Fibroblast of skin of left biceps (primary cell): ENCODE measurements at places on chromosomes 13 and 19.

GRCh38 chr13:34431827-34432581 lies 510.1 kb upstream of the NBEA start:
- DNase-seq, result no peak

DNA sequence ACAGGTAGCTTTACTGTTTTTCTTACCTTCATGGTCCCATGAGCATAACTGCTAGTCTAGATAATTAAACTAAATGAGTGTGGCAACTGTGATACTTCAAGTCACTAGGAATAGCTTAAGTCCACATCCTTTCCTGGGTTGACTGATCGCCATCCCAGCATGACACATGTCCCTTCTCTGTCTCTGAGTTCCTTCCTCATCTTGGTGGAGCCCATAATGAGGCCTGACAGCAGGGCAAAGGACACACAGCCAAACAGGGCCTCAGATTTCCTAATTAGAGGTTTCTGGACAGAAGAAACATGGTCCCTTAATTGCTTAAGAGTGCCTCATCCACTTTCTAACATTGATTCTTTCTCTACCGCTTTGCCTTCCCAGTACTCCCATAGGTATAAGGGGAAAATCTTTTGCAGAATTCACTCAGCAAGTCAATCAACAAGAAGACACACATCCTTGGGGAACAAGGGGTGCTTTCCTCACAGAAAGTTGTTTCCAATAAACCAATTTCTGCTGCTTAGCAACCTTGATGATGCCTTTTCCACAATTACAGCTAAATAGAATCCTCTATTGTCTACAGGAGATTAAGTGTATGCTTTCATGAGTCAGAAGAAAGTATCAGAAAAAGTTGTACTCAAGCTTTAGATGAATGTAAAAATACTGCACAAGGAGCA lies 208.3 kb upstream of the SERP2 start:
- DNase-seq, result no peak

- peak; percentile 79 for DNase-seq
Measured at GRCh38 chr13:109146912-109147647, 517.7 kb downstream of the MYO16 start.

DNA sequence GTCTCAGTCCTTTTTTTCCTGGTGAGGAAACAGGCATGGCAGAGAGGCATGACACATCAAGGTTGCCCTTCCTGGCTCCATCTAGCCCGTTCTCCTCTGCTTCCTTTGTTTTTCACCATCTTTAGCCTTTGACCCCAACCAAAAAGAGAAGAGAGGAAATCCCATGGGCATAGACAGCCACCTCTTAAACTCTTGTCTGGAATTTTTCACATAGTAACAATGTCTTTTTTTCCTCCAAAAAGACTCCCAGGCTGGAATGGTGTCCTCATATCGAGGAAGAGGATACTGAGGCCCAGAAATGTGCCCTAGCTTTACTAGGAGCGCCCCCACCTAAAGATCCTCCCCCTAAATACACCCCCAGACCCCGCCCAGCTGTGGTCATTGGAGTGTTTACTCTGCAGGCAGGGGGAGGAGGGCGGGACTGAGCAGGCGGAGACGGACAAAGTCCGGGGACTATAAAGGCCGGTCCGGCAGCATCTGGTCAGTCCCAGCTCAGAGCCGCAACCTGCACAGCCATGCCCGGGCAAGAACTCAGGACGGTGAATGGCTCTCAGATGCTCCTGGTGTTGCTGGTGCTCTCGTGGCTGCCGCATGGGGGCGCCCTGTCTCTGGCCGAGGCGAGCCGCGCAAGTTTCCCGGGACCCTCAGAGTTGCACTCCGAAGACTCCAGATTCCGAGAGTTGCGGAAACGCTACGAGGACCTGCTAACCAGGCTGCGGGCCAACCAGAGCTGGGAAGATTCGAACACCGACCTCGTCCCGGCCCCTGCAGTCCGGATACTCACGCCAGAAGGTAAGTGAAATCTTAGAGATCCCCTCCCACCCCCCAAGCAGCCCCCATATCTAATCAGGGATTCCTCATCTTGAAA lies at the start of gene GDF15:
TSS of gene GDF15 (plus strand) at position 484 of the 868 bp plus-strand sequence. CDS start at position 516, 32 bp downstream.
- no peak for DNase-seq

DNA sequence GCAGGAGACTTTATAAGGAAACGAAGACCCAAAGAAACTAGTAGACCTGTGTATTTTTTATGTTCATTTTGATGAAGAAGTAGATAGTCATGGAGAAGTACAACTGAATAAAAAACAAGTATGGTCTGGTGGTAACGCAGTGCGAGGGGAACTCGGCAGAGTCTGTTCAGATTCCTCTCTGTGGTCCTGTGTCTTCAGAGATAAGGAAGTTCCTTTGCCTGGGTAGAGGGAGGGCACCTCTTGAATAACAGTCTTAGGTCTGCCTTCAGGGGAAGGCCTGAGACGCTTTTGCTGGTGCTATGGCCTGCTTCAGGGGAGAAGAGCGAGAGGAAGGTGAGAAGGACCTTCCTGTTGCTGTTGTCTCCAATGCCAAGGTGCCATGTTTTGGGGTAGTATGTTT lies 25.9 kb upstream of the SLC46A3 start:
- DNase-seq, result no peak

DNA sequence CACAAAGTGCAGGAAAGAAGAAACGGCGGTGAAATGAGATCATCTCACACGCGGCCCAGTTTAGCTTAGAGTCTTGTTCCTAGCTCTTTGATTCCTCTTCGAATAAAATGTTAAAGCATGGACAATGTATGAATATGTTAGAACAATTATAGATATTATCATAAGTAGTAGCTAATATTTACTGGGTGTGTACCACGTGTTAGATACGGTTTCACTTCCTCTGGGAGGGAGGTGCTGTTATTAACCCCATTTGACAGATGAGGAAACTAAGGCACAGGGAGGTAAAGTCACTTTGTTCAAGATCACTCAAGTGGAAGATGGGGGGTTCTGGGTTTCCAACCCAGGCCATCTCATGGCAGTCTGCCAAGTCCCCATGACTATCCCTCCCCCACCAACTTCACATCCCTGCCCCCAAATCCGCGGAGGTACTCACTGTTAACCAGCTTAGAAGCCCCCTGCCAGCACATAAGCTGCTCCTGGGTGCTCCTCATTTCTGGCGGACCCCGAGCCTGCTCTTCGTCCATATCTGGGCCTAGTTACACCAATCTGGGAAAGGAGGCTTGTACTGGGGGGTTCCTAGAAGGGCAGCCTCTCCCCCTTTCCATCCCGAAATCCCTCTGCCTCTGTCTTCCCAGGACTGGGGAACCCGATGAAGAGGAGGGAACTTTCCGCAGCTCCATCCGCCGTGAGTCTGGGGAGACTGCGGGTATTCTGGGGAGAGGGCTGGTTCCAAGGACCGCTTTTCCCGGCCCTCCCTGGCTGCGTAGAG lies 1.0 kb upstream of the FXYD7 start:
- DNase-seq, result no peak

DNA sequence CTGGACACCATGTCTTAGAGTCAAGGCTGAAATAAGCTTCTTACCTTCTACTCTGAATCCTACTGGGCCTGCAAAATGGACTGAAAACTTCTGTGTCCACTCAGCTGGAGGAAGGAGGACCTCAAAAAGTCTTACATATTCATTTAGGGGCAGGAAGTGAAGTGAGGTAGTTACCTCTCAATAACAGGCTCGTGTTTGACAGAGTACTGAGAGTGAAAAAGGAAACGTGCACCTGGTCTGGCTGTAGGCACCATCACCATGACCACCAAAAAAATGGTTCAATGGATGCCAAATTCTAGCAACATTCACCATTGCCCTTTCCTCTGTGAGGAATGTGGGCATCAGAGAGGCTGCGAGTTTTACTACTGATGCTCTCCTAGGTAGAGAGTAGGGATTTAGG lies 176.2 kb downstream of the RFC3 start:
- no peak for DNase-seq

DNA sequence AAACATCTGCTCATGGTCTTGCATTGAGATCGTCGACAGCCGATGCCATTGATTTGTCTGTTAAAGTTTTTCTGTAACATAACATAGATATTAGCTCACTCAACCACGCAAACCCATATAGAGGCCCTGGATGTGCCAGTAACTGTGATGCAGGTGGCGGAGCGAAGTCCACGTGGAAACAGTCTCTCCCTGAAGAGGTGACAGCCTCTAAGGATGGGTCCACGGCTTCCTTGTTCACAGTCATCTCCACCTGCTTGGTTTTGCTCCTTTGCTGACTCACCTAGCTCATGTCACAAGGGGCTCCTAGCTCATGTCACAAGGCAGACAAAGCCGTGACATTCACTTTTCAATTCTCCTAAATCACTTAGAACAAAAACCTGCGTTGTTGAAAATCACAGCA lies 42.4 kb upstream of the FARP1 start:
- DNase-seq, result no peak

GRCh38 chr13:35953537-35954206 lies 177.5 kb downstream of the DCLK1 start:
- DNase-seq, result peak; percentile 84

GRCh38 chr13:113413178-113413897 lies 40.0 kb downstream of the ADPRHL1 start:
- no peak for DNase-seq

DNA sequence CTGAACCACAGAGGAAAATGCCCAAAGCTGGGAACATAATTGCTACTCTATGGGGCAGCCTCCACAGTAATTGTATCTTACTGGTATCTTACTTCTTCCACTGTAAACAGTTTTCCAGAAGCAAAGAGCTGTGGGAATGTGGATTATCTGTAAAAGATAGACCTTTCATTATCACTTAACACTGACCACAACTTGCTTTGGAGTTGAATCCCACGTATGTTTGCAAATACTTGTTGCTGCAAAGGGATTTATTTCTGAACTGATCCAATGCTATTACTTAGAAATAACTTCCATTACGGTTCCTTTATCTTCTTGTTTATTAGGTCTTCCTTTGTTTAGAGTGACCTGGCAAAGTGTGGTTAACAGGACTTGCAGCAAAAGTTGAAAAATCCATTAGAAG lies 218.1 kb downstream of the KCTD12 start:
- no peak for DNase-seq

DNA sequence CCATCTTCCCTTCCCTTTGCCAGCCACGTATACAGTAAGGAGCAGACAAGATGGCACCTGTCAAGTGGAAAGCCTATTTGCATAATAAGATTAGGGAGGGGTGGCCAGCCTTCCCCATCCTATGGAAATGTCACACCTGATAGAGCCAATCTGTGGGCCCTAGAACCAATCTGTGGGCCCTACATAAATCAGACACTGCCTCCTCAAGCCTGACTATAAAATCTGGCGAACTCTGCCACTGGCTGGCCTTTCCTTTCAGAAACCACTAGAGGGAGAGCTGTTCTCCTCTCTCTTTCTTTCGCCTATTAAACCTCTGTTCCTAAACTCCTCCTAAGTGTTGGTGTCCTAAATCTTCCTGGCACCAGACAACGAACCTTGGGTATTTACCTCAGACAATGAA lies 231.5 kb upstream of the KLHL1 start:
- DNase-seq, result no peak

GRCh38 chr13:94122300-94122915 lies 357.1 kb downstream of the DCT start:
- DNase-seq, result no peak
